Fibroblast of skin of abdomen (primary cell): ENCODE measurements at places on chromosomes 3 and 15.

GRCh38 chr3:97970156-97970555 is 2.1 kb downstream of the RIOX2 start:
- DNase-seq = peak; percentile 45

GRCh38 chr3:5133239-5134018 is 11.3 kb downstream of the ARL8B start:
- no peak for DNase-seq

DNA sequence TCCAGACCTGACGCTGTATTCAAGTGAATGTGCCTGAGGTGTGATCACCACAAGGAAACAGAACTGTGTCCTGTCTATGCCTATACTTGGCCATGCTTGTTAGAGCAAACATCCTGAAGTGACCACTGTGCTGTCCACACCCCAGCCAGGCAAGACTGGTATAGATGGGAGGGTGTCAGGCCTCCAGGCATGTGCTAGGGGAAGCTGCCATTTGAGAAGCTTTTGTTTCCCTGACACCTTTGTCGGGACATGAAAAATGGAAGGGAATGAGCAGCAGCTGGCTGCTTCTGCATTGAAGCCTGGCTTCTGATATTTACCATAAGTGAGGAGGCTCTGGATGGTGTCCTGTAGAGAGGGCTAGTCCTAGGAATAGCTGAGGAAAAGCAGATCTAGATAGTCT is 106.2 kb downstream of the CPNE4 start:
- no peak for DNase-seq

DNA sequence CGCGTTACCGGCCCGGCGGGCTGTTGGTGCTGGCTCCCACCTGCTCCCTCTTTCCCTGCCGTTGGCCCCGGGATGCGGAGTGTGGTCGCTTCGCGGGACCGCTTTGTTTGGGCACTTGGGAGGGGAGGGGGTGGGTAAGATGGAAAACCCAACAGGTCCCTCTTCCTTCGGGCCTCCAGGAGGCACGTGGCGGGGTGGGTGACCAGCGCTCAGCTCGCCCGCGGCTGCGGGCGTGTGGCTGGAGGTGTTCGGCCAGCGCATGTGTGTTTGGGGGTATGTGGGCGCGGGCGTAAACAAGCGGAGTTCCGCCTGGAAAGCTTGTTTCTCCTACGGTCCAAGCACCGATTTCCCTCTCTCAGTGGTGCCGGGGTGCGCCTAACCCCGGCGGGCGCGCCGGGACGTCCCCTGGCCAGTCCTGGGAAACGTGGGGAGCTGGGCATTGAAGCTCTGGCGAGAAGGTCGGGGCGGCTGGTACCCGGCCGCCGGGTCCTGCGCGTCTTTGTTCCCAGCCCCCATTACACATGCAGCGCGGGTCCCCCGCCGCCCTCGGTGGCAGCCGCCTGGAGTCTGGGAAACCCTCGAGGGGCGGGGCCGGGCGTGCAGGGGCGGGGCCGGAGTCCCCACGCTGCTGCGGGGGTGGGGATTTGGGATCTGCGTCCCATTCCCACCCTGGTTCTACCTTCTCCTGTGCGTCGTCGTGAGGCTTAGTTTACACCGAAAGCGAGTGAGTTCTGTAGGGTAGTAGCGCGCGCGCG is 1.4 kb downstream of the ACVR2B start:
- peak; percentile 23 for DNase-seq

- peak; percentile 95 for DNase-seq
These were observed 134.4 kb downstream of the MYLK start for GRCh38 chr3:123749711-123750110.

DNA sequence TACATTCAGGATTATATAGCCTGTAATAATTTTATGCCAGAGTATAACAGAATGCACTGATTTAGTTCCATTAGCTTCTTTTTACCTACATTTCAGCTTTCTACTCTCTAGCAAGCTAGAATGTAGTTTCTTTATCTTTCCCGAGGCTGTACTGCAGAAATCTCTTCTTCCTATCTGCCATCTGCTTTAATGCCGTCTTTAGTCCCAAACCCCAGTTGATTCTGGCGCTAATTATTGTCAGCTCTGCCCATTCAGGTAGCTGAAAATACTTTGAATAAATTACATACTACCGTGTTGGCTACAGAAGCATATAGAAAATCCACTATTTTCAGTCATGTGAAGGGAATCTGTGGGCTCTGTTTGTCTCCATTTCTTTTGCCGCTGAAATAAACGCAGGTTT is 706.7 kb downstream of the NTRK3 start:
- no peak for DNase-seq

- peak; percentile 12 for DNase-seq
These were observed 62.9 kb downstream of the SLC28A2 start for GRCh38 chr15:45314960-45315359.

GRCh38 chr15:85555875-85556617 is 175.6 kb downstream of the AKAP13 start:
- no peak for DNase-seq

- DNase-seq = no peak
These were observed 61.7 kb upstream of the MDFIC2 start for GRCh38 chr3:70374179-70374578.

DNA sequence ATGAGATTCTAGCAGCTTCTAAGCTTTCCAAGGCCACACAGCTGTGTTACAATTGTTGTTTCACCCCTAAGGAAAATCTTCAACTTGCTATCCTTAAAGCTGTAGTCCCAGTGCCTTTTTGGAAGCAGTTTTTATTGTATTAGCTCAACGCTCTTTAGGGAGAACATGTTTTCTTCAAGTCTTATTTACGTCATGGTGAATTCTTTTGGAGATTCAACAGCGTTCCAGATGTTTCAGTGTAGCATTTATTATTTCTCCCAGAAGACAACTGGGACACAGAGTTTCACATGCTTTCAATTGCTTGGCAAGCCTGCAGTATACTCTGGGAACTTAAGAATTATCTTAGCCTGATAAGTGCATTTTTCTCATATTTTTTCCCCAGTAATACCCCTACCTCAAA is 888.3 kb downstream of the PLOD2 start:
- DNase-seq = peak; percentile 55

GRCh38 chr3:127391436-127392155 is 103.8 kb upstream of the PRR20G start:
- no peak for DNase-seq

- DNase-seq = no peak
These were observed 15.4 kb downstream of the ARNT2 start for GRCh38 chr15:80419546-80419945.

GRCh38 chr3:18188491-18188890 is 236.6 kb downstream of the SATB1 start:
- no peak for DNase-seq

- DNase-seq = no peak
These were observed 6.1 kb upstream of the GPR62 start for GRCh38 chr3:51949121-51949520.

GRCh38 chr3:149221783-149222517 is at the start of gene CP:
CP (minus strand) TSS chr3:149221829; CDS start chr3:149221792, 37 bp downstream.
- no peak for DNase-seq

DNA sequence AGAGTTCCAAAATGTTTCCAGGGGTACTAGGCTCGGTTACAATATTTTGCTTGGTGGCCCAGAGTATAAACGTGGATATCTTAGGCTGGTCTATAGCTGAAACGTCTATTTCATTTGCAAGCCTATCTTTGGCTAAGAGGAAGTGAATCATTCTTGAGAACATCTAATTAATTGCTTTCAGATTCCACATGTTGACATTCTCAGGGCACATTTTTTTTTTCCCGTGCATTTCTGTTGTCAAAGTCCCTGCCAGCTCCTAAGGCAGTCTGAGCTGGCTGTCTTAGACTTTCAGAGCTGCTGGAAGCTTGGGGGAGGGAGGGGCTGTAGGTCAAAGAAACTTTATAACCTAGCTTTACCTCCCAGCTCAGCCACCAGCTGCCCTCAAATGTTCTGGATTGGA is 23.2 kb upstream of the LAMP3 start:
- peak; percentile 87 for DNase-seq

DNA sequence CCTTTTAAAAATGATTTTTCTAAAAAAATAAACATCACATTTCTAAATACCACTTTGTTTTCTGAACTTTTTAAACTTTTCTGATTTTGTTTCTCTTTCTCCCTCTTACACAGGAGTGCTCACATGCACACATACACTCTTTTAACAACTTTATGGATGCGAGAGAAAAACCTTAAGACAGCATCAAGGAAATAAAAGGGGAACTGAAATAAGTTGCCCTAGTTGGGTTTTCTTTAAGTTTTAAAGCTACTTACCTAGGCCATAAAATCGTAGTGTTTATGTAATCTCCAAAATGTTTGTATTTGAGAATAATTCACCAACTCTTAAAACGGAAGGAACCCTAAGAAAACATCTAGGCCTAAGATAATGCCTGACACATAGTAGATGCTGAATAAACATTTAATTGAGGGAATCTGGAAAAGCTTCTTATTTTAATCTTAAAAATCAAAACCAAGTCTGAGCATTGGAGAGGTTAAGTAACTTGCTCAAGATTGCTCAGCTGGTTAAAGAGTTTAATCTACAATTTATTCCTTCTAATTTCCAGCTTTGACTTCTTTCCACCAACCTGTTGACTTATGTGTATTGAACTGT is 1.2 kb upstream of the BBX start:
- no peak for DNase-seq

DNA sequence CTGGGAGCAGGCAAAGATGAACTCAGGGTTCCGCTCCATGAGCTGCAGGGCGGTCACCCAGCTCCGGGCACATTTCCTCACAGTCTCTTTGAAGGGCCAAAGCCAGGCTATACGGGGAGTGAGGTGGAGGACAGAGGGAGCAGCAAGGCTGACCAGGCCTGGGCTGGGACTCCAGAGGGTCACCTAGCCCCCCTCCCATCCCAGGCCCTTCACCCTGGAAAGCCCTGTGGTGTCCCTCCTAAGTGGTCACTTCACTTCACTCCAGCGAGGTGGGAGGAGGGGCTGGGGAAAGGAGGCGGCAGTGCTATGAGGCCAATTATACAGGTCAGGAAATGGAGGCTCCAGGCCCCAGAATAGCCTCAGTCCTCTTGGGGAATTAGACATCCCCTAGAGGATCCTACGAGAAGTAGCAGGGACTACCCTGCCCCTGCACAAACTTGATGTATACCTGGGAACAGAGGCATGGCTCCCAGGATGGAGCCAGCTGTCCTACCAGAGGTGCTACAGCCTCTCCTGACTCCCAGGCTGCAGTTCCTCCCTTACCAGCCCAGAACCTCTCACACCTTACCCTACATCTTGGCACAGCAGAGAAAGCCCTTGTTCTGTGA is 5.7 kb downstream of the MAN2C1 start:
- no peak for DNase-seq

DNA sequence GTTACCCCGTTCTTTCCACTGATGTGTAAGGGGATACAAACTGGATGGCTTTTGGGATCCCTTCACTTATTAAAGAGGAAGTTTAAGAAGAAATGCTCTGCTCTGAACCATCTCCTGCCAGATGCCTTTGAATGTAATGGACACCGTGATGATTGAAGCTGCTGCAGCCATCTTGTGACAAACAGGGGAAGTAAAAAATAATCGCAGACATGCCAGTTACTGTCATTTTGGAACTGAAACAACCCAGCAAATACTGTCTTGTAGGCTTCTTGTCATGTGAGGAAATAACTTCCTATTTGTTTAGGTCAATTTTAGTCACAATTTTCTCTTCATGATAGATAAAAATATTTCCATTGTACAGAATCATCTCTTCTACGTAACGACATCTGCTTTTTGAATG is 224.0 kb downstream of the CHL1 start:
- DNase-seq = no peak

DNA sequence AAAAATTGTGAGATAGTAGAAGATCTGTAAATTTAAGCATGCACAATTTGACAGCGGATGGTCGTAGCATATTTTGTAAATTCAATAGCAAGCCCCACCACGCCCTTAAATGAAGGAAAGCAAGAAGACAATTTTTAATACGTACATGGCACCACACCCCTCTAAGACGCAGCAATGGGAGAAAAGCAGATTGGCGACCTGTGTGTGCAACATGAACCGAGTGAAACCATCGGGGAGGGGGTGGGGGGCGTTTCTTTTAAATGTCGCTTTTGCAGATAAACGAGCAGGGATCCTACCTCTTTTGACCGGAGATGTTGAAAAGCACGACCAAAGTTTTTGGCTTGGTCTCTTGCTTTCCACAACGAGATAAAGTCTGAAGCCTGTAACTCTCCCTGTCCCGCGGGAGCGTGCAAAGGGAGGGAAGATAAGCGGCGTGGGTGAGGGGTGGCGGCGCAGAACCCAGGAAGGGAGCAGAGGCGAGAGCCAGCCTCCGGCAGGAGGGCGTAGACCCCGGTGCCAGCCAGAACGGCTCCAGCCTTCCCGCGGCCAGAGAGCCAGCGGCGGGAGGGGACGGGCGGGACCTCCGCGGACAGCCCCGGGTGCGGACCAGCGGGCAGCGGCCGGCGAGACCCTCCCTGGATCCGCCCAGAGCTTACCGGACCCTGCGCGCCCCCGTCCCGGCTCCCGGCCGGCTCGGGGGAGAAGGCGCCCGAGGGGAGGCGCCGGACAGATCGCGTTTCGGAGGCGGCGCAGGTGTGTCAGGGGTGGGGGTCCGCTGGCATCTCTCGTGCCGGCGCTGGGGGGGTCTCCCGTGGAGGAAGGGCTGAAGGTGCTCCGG is at the start of gene CHL1:
TSS of gene CHL1 (plus strand) at position 453 of the 838 bp plus-strand sequence. CDS start 123,014 bp downstream, outside the sequence.
- no peak for DNase-seq

DNA sequence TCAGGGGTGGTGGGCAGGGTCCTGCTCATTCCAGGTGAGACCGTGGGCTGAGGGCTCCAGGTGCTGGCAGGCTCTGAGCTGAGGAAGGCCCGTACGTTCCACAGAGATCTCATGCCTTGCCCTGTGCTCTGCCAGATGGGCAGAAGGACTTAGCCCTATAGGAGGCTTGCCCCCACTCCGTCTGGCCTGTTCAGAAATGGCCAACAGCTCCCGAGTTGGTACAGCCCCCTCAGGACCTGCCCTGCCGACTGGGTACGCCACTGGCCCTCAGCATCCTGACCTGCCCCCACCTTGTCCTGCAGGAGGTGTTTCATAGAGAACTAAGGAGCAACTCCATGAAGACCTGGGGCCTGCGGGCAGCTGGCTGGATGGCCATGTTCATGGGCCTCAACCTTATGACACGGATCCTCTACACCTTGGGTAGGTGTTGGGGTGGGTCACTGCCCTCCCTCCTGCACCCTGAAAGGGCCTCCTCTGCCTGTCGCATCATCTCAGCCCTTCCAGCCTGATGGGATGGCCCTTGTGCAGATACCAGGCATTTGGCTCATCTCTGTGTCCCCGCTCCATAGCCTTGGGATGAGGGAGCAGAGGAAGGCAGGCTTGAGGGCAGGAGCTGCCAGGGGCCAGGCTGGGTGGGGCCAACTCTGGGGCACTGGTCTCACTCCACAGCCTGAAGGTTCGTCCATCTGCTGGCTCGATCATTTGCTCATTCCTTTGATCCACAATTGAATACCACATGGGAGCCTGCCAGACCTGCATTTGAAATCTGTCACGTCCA is 14.2 kb downstream of the TMEM43 start:
- DNase-seq = no peak

DNA sequence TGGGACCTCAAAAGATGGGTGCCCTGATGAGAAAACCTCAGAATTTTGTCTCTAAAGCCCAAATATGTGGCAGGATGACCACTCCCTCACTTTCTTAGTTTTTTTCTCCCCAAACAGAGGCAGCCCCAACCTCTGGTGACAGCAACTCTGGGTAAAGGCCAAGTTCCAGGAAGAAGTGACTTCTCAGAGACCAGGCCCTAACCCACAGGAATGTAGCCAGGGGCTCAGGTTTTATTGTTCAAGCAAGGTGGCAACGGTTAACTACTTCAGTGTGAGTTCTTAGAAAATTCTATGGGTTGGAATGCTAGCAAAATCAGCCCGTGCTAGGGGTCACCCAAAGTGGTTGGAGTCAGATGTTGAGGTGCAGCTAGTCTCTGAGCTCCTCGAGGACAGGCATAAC is 5.1 kb upstream of the DNAJA4 start:
- no peak for DNase-seq
